ENCODE measurements at places on chromosomes 7 and 10.
A peak's percentile ranks its signal among the peaks of the same experiment; 100 is the strongest.

GRCh38 chr10:63265222-63265617 lies 132.1 kb downstream of the NRBF2 start:
- no peak for DNase-seq

DNA sequence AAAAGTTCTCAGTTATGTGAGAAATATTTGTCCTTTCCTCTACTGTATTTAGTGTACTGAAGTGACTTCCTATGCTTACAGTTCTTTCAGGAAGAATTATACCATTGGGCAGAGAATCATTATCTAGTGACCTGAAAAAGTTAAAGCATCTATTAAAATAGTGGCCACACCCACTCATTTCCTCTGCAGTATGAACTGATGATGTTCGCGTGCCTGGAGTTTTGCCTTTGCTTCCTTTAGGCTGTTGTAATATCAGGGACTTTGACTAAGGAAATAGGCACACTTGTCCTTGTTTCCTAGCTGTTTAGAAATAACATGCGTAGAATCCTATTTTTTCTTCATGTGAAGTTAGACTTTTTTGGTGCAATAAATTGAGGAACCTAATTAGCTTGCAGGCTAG lies 100.7 kb downstream of the ZMYND11 start:
- DNase-seq: no peak

GRCh38 chr10:49610458-49611165 lies 502 bp downstream of the SLC18A3 start:
- DNase-seq: no peak

- DNase-seq: no peak
Measured at GRCh38 chr7:7607010-7607409, 33.5 kb upstream of the UMAD1 start.

DNA sequence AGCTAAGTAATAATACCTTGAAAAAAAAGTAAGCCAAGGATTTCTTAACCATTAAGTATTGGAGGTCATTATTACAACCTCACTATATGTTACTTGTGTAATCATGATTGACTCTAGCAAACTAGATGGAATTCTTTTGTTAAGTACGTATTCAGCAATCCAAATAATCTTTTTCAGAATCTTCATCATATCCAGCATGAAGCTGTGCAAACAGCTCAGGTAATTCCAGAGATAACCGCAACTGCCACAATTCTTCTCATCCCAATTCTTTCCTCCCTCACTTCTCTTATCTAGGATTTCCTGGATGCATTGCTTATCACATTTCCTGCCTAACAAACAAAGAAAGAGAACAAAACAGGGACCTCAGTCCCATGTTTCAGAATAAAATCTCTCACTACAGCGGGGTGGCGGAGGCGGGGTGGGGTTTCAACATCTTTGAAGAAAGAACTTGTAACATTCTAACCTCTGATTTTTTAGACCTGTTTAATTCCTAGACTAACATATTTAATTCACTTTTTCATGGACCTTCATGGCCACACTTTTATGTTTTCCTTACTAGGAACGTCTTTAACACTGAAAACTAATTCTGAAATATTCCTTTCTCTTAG lies 156.5 kb downstream of the POM121L12 start:
- DNase-seq: no peak

DNA sequence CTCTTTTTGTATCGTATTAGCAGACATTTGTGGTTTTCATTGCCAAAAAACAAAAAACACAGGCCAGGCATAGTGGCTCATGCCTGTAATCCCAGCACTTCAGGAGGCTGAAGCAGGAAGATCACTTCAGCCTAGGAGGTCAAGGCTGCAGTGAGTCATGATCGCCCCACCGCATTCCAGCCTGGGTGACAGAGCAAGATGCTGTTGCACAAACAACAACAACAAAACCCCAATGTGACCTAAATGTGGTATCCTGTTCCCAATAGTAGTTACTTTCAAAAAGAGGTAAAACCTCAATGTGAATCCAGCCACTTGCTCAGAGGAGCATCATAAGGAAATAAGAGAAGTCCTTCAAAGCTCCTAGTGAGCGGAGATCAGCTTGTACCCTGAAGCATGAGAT lies 45.8 kb upstream of the SKAP2 start:
- DNase-seq: peak; percentile 40

GRCh38 chr10:69285699-69286098 lies 7.4 kb downstream of the HK1 start:
- DNase-seq: no peak

DNA sequence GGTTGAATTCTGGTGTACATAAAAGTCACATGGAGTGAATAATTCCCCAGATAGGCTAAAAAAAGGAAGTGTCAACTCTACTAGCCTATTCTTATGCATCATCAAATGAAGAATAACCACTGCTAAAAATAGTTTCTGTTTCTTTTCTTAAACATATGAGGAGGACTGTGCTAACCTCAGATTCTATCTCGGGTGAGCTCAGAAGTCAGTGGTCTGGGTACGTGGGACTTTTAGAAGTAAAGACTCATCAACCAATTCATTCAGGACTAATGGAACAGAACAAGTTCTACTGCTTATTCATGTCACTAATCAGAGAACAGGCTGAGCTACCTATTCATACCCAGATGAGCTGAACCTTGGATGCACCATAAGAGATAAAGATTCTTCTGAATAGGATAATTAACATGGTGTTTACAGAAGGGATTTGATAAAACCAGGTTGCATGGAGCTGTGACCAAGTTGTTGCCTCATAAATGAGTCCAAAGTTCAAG lies 9.5 kb upstream of the ASAH2 start:
- DNase-seq: no peak

GRCh38 chr10:6702030-6702429 lies 122.0 kb upstream of the PRKCQ start:
- DNase-seq: no peak

DNA sequence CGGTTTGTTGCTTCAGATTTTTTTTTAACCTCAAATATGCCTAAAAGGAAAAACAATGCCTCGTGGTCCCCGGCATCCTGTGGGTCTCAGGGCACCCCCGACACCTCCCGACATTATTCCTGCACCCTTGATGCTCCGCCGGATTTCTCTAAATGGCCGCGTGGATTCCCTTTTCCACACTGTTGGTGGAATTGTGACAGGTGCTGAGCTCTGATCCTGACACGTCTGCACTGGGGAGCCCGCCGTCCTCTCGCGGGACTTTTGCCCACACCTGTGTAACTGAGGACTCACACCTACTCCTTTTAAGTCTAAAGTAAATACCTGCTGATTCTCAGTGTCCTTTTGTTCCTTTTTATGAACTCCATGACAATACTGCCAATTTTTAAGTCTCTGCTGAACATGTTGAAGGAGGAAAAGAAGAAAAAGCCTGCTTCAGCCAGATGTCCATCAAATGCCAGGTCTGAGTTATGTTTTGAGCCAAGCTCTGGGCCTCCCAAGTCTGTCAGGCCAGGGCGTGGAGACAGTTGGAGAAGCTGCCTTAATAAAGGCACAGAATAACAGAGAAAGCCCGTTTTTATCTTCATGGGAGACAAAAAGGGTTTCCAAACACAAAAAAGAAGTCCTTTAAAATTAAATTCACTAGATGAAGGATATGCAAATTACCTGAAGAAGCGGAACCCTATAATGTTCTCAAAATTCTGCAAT lies 568.2 kb downstream of the DNAJB6 start:
- no peak for DNase-seq

- no peak for DNase-seq
Measured at GRCh38 chr10:58733436-58733835, 220.8 kb downstream of the BICC1 start.

DNA sequence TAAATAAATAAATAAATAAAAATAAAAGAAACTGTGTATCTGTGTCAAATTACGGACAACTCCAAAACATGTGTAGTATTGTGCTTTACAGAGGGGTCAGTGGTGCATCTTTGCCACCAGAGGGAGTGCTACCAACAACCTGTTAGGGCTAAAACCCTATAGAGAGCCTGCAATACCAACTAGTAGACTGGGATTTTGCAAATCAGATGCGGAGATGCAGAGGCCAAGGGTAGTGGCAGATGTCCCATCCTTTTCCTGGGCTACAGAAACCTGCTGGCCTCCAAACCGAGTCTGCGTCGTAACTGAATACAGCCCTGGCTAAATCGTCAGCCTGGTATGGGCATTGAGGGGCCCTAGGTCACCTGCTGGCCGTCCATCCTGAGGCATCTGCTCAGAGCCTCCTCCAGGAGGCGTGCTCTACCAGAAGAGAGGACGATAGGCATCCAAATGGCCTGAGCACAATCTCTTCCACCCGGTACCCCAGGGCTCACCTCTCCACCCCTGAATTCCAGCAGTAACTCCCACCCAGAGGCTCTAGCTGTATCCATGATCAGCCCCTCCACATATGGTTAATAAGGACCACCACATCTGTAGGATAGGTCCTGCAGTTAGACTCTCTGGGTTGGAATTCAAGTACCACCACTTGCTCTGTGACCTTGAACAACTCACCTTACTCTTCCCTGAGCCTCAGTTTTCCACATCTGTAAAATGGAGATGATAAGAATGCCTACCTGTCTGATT lies 6.2 kb upstream of the RRP12 start:
- peak; percentile 67 for DNase-seq

- peak; percentile 38 for DNase-seq
Measured at GRCh38 chr10:125158601-125159485, 1.5 kb downstream of the CTBP2 start.

DNA sequence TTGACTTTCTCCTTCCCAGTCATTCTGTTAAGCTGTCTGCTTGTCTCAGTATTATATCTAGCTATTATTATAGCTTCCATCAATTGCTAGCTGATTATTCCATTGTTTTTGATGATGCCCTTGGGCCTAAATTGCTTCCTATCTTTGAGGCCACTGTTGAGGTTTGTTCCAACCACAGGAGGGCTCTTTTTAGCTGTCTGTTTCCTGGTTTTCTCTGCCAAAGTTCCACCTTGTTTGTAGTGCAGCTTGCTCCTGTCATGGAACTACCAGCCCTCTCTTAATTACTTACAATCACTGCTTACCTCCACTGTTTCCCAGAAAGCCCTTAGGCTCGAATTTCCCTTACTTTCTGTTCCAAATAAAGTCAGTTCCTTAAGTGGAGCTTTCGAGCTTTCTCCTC lies 118.7 kb upstream of the SEC61G start:
- DNase-seq: no peak

- no peak for DNase-seq
Measured at GRCh38 chr7:155368894-155369600, 71.4 kb downstream of the INSIG1 start.

GRCh38 chr10:78203915-78204818 lies 170.5 kb downstream of the RPS24 start:
- no peak for DNase-seq

GRCh38 chr7:4683884-4684565 lies 1.9 kb downstream of the FOXK1 start:
- no peak for DNase-seq

- no peak for DNase-seq
Measured at GRCh38 chr7:40859076-40859475, 724.3 kb downstream of the SUGCT start.
